Bronchial epithelial cell (primary cell): ENCODE measurements at places on chromosomes 1 and 21.

- DNase-seq, result no peak
Observed at GRCh38 chr1:23108918-23109533, 59.6 kb downstream of the LUZP1 start.

DNA sequence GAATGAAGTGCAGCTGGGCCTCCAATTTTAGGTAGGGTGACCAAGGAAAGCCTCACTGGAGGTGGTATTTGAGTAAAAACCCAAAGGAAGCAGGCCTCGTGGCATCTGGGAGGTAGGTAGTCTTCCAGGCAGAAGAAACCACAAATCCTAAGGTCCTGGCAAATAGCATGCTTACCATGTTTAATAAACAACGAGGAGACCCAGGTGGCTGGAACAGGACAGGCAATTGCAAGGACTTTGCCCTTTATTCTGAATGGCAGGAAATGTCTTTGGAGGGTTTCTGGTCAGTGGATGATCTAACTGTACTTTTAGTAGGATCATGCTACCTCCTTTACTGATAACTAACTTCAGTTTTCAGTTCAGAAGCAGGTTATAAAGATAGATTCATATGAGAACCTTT is 52.2 kb downstream of the EPB41 start:
- no peak for DNase-seq

DNA sequence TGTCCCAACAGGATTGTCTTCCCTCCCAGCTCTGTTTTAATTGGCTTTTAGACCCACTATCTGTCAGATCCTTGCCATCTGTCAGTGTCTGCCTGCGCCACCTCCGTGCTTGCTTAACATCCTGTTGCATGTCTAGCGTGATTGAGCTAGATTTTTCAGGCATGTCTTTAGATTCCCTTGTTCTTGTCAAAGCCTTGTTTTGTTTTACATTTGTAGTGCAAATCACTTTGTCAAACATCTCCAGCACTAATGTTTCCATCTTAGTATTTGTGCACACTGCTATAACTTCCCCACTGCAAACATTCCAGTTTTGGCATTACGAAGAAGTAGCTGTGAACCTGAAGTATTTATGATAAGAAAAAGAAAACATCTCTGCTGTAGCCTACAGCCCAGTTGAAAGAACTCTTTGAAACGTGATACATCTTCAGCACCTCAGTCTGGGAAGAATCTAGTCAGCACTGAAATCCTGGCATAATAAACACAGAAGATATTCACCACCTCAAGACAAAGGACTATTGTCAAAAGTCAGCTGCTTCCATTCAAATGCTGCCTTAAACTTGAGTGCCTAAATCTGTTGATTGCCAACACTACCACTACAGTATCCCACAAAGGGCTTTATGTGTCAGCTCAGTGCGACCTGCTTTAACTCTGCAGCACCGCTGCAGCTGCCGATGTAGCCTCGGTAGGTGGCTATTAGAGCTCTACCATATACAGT is 105.0 kb downstream of the FNBP1L start:
- DNase-seq, result peak; percentile 62

GRCh38 chr1:110746644-110747259 is 72.0 kb upstream of the KCNA3 start:
- peak; percentile 37 for DNase-seq

DNA sequence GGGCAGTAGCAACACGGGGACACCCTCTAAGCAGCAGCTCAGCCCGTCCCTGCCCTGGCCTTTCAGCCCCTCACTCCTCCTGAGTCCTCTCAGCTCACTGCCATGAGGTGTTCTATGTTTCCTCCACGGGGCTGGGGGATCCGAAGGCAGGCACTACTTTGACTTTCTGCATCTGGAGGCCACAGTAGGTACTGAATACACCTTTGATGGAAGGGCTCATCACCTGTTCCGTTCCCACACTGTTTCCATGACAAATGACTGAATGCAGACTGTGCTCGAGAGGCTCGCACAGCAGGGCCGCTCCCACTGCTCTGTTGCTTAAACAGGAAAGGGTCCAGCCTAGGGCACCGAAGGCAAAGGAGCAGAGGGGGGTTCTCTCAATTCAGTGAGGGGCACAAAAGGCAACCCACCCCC is 77.6 kb upstream of the DNAH14 start:
- DNase-seq, result no peak

GRCh38 chr21:40053007-40053406 is 185.8 kb downstream of the PCP4 start:
- no peak for DNase-seq

- no peak for DNase-seq
Observed at GRCh38 chr1:203619091-203619780, 7.4 kb upstream of the ATP2B4 start.

DNA sequence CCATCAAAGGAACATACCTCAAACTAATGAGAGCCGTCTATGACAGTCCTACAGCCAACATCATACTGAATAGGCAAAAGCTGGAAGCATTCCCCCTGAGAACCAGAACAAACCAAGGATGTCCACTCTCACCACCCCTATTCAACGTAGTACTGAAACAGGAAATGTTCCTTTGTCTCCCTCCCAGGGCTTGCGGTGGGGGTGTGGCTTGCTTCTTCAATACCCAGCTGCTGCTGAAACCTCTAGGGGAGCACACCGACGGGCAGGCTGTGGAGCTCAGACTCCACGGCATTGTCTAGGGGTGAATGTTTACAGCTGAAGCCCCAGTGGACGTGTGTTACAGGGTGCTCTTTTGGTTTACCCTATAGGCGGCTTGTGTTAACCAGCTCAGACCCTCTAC is 30.5 kb upstream of the B3GALT2 start:
- DNase-seq, result no peak

DNA sequence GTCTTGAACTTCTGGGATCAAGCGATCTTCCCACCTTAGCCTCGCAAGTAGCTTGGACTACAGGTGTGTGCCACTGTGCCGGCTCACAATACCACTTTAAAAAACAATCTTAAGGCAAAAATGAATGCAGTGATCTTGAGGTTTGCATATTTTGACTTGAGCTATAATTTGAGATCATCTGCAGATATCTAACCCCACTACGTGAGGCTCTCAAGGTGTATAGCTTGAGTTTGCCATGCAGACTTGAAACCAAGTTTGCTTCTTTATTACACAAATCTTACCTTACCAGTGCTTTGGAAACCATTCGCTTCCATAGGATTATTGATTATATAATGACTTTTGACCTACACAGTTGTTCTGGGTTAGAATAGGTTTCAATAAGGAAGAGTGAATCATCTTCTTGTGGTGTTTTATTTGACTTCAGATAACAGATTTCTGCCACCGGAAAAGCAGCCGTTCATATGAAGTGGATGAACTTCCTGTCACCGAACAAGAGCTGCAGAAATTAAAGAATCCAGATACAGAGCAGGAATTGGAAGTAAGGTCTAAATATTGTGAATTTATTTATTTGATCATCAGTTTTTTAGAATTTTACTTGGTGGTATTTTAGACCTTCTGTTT is 155.1 kb downstream of the VPS13D start:
- DNase-seq, result peak; percentile 22

GRCh38 chr1:27539901-27540861 is 50.2 kb upstream of the WASF2 start:
- DNase-seq, result peak; percentile 92

DNA sequence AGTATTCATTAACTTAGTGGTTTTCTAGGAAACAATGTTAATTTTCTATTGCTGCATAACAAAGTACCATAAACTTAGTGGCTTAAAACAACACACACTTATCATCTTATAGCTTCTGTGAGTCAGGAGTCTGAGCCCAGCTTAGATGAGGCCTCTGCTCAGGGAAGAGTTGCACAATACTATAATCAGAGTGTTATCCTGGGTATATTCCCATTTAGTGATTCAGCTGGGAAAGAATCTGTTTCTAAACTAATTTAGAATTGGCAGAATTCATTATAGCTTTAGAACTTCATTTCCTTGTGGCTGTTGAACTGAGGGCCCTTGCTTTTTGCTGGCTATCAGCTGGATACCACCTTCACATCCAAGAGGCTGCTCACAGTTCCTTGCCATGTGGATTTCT is 515.5 kb downstream of the BRINP3 start:
- DNase-seq, result peak; percentile 50

- peak; percentile 23 for DNase-seq
Observed at GRCh38 chr1:104991702-104992101, 1242.0 kb downstream of the AMY1C start.
